Activated CD4-positive, alpha-beta T cell treated with anti-CD3 and anti-CD28 coated beads, Interleukin-2, Interleukin-4, amounts not matched to agents 100 ng/mL and 50 ng/mL, durations not matched to agents 16 hours and 8 hours (primary cell): ENCODE measurements at places on chromosomes 11 and 22.

DNA sequence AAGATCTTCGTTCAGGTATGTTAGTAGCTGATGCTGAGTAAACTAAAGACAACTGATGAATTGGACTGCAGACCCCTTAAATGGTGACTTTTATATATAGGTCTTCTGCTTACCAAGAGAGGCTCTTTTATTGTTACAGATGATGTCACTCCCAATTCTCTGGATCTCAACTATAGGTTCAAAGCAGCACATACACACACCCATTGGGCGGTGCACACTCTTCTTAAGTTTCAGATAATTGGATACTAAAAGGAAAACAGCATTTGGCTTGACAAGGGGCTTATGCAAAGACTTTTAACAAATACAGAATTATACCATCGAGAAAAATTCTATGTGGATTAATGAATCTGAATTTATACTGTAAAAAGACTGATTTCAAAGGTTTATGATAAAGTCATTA lies at the start of gene PTH:
Gene PTH (minus strand): TSS at position 69 of the 400 bp plus-strand sequence. CDS start 3,142 bp downstream, outside the sequence.
- DNase-seq = no peak

GRCh38 chr22:18991821-18992442 lies 55.8 kb upstream of the PRODH start:
- DNase-seq = no peak

GRCh38 chr22:23233752-23234408 lies 53.6 kb downstream of the BCR start:
- DNase-seq = no peak

GRCh38 chr11:8365216-8365941 lies 101.7 kb upstream of the LMO1 start:
- DNase-seq = no peak

DNA sequence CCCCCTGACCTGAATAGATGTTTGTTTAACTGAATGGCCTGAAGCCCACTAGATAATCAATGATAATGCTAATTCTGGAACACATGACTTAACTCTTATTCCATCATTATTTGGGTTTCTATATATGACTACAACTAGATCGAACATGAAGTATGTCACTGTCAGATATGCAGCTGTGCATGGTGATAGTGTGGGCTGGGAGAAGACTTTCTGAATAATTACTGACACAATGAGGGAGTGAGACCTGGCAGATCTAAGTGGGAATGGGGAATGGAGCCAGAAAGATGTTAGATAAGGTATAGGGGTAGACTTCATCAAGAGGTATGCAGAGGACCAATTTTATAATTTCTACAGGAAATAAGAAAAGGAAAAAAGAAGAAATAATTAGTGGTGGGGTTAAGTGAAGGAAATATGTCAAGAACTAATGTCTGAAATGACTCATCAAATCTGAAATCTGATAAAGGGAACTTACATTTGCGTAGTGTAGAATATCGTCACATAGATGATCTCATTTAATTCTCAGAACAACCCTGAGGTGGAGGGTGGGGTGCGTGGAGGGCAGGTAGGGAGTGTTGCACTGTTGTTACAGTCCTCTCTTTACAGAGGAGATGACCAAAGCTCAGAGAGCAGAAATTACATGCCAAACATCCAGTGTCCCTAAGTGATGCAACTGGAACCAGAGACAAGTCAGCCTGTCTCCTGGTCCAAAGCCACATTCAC lies 68.2 kb upstream of the EED start:
- peak; percentile 80 for DNase-seq

- DNase-seq = no peak
Measured at GRCh38 chr11:59201353-59201752, 11.4 kb downstream of the MPEG1 start.

DNA sequence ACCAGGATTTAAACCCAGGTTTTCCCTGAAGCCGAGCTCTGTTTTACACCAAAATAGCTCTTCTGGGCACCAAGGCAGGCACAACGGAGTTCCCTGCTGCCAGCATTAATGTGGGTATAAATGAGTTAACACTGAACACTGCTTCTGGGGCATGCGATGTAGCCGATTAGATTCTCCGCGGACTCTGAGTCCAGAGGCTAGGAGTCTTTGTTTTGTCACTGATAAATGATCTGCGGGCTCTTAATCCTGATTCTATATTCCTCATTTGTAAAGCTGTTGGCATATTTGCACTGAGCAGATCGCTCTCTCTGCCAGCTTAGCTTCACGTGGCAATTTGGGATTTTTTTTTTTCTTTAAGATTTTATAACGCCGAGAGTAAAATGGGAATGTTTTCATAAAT lies 16.8 kb upstream of the LDLRAD3 start:
- DNase-seq = no peak

- no peak for DNase-seq
Measured at GRCh38 chr11:1840780-1841480, 2.1 kb downstream of the TNNI2 start.

DNA sequence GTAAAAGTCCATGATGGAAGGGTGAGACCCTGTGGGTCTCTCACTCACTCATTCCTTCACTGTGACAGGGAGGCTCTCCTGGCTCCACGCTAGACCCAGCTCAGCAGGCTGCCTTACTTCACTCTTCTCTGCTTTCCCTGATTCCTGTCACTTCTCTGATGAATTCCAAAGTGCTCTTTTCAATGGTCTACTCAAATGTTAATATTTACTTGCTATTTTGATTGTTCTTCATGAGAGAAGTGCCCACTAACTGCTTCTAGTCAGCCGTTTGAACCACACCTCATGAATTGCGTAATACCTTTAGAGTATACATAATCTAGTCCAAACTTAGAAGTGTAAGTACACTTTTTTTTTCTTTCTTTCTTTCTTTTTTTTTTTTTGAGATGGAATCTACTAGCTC lies 1350.2 kb upstream of the RAG2 start:
- no peak for DNase-seq

GRCh38 chr22:35592418-35592967 lies 24.6 kb downstream of the MB start:
- no peak for DNase-seq

- DNase-seq = no peak
Measured at GRCh38 chr11:114257621-114258558, 38.3 kb upstream of the NNMT start.

- peak; percentile 20 for DNase-seq
Measured at GRCh38 chr11:126354631-126355323, 709 bp upstream of the ST3GAL4 start.

- DNase-seq = no peak
Measured at GRCh38 chr11:65618763-65619162, 3.2 kb downstream of the PCNX3 start.

DNA sequence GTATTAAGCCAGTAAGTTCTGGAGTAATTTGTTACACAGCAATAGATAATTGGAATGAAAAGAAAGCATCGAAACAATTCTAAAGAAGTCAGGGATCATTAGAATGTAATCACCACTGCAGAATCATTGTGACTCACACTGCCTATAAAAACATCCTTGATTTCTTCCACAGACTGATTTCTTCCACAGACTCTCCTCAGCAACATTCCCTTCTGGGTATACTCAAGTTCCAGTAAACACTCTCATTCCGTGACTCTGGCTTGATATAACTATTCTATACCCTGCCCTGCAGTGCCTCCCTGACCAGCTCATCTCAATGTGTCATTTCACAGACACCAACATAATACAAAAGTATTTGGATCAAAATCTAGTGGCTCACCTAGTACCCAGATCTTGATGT lies 120.5 kb downstream of the BBOX1 start:
- DNase-seq = no peak

- DNase-seq = no peak
Measured at GRCh38 chr11:99268886-99269285, 248.1 kb downstream of the CNTN5 start.

- DNase-seq = no peak
Measured at GRCh38 chr11:43516316-43516850, 157.7 kb downstream of the TTC17 start.

GRCh38 chr11:12724301-12725054 lies 50.3 kb downstream of the TEAD1 start:
- peak; percentile 11 for DNase-seq

DNA sequence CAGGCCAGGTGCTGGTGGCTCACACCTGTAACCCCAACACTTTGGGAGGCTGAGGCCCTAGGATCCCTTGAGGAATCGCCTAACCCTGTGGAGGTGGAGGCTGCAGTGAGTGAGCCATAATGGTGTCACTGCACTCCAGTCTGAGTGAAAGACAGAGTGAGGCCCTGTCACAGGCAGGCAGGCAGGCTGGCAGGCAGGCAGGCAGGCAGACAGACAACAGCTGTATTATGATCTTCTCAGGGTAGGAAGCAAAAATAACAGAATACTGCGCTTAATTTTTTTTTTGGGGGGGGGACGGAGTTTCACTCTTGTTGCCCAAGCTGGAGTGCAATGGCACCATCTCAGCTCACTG lies 3901.6 kb upstream of the OR11H1 start:
- no peak for DNase-seq

- DNase-seq = no peak
Measured at GRCh38 chr11:125071846-125072217, 8.7 kb downstream of the SLC37A2 start.

DNA sequence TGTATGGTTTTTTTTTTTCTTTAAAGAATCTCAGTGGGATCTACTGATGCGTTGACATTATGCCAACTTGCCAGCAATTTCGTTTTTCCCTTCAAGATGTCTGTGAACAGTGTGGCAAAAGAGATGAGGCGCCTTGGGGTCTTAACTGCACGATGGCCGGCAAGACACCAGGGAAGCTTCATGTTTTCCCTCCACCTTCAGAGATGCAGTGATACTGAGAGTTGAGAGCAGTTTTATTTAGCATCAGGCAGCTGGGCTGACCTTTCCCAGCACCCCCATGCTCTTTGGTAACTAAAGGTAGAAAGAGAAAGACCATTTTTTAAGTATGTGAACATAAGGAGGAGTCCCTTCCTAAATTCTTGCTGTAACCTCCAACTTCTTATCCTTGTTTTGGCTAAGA lies 11.7 kb upstream of the GRIK4 start:
- no peak for DNase-seq

- no peak for DNase-seq
Measured at GRCh38 chr11:130606781-130607511, 158.5 kb downstream of the ADAMTS15 start.

GRCh38 chr11:78564490-78565467 lies 9.9 kb downstream of the NARS2 start:
- DNase-seq = peak; percentile 67

DNA sequence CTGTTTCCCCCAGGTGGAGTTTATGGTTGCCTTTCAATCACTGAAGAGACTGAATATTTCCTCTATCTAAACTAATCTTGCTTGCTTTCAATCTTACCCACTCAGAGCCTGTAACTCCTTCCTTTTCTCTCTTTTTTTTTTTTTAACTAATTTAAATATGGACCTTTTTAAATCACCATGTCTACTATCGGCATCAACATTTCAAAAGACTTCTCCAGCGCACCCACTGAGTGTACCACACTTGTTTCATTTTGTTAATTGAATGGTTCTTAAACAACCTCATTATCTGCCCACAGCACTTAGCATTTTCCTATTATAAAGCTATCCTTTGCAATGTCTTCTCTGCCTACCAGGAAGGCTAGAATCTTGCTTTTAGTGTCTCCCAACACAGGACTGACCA lies 1212.5 kb downstream of the LRRC4C start:
- DNase-seq = no peak

- DNase-seq = no peak
Measured at GRCh38 chr11:94272738-94273313, 31.6 kb upstream of the IZUMO1R start.

DNA sequence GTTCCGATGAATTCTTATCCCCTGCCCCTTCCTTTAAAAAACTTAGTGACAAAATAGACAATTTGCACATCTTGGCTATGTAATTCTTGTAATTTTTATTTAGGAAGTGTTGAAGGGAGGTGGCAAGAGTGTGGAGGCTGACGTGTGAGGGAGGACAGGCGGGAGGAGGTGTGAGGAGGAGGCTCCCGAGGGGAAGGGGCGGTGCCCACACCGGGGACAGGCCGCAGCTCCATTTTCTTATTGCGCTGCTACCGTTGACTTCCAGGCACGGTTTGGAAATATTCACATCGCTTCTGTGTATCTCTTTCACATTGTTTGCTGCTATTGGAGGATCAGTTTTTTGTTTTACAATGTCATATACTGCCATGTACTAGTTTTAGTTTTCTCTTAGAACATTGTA lies 12.0 kb downstream of the CCND1 start:
- no peak for DNase-seq

- peak; percentile 82 for DNase-seq
Measured at GRCh38 chr11:96014217-96014616, 90.3 kb upstream of the MTMR2 start.

- no peak for DNase-seq
Measured at GRCh38 chr11:19886498-19886897, 173.9 kb downstream of the NAV2 start.

DNA sequence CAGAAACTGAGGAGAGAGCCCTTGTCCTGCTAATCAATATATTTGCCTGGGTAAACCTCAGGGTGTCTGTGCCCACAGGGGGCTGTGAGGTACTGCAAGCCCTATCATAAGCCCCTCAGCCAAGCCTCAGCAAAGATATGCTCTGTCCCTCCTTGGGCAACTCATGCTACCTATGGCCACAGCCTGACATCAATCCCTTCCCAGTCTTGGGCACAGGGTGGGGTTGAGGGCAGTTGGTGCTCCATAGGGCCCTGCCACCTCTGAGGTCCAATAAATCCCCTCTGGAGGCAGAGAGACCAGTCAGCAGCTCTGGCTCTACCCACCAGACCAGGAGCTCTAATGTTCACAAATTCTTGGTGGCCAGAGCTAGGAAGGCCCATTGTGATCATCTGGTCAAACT lies 23.8 kb downstream of the TPBGL start:
- no peak for DNase-seq

DNA sequence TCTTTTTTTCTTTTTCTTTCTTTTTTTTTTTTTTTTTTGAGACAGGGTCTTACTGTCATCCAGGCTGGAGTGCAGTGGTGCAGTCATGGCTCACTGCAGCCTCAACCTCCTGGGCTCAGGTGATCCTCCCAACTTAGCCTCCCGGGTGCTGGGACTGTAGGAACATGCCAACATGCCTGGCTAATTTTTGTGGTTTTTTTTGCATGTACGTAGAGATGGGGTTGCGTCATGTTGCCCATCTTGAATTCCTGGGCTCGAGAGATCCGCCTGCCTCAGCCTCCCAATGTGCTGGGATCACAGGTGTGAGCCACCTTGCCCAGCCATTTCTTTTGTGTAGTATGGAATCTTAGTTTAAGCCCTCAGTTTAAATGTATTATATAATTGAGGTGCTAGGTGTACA lies 20.4 kb downstream of the MTMR3 start:
- DNase-seq = no peak

GRCh38 chr22:39946126-39946502 lies 14.1 kb upstream of the TMA7B start:
- no peak for DNase-seq

DNA sequence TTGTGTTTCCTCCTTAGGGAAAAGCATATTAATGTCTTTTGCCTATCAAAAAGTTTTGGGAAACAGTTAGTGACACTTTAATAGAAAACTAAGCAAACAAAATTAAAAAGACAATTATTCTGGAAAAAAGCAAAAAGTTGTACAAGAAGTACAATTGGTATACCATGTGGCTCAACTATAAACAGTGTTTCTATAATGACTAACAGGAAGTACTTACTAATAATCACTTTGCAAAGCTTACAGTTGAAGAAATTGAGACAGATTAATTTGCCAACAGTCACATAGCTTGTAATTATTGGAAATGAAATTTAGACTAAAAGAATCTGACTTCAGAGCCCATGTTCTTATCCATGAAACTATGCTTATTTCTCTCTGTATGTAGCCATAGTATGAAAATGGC lies 24.7 kb downstream of the PPME1 start:
- no peak for DNase-seq

GRCh38 chr22:49540084-49540912 lies 287.4 kb downstream of the BRD1 start:
- no peak for DNase-seq

- DNase-seq = no peak
Measured at GRCh38 chr11:94768602-94769541, 716 bp downstream of the AMOTL1 start.
